ENCODE measurements at places on chromosomes 1 and 21.

DNA sequence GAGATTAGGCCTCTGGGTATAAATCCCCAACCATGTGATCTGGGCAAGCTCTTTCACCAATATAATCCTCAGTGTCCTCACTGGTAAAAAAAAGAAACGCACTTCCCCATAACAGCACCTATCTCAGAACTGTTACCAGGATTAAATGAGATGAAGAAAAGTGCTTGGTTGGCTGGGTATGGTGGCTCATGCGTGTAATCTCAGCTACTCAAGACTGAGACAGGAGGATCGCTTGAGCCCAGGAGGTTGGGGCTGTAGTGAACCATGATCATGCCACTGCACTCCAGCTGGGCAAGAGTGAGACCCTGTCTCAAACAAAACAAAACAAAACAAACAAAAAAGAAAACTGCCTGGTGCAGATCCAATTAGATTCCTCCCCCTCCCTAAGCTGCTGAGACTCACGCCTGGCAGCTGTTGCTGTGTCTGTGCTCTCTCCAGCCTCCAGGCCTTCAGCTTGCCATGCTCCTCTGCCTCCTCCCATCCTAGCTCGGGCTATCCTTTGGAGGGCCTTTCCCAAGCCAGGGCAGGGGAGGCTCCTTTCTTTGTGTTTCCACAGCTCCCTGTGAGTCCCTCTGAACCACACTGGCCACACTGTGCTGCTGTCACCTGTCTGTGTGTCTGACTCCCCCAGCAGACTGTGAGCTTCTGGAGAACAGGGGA lies 19.0 kb downstream of the CYB5RL start:
- no peak for DNase-seq

DNA sequence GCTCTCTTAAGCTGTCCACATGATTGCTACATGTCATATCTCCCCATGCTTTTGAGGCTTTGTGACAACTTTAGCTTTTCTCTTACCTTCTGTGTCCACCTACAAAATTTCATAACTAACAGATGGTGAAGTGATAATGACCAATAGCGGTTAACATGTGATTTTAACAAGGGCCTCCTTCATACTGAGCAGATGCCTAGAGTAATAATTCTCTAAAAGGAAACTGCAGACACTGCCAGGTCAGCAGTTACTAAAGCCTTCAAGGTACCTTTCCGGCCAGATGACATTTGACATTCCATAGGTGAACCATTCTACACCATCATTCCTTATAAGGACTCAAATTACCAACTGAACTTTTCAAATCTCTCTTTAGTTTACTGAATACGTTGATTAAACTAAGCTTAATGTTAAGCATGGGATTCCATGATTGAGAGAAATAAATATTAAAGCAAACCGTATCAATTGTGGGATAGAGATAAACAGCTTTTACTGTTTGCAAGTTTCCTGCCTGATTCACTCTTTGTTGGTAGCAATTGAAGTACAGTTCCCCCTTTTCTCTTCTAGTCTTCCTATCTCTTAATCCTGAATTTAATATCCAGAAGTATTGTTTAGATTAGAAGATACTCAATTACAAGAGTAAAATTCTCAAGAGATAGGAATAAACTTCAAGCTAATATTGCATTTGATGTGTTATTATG lies 205.1 kb downstream of the PLA2G4A start:
- DNase-seq, result no peak

DNA sequence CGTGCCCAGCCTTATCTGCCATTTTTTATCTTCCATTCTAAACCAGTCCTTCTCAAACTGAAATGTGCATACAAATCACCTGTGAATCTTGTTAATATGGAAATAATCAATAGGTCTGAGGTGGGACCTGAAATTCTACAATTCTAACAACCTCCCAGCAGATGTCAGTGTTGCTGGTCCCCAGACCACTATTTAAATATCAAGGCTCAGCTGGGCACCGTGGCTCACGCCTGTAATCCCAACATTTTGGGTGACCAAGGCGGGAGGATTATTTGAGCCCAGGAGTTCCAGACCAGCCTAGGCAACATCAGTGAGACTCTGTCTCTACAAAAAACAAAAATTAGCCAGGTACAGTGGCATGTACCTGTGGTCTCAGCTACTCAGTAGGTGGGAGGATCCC lies 4.1 kb downstream of the UQCRHL start:
- DNase-seq, result peak; percentile 8

DNA sequence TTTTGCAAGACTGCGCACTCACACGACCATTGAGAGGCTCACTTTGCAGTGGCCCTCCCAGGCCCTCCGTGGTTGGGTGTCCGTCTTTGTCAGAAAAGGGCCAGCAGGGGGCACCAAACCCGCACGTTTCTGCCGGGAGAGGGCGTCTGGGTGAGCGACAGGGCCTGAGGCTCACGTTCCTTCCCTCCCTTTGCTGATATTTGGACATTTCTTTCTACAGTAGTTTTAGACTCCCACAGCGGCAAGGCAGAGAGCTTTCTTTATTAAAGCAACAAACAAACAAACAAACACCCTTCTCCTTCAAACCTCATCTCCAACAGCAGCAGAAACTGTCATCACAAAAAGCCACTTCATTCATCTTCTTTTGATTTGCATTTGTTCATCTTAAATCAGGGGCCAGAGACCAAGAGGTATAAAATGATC lies 79.2 kb upstream of the WDR26 start:
- DNase-seq, result peak; percentile 87

- no peak for DNase-seq
These were observed 64.0 kb downstream of the CD46 start for GRCh38 chr1:207815913-207816291.

DNA sequence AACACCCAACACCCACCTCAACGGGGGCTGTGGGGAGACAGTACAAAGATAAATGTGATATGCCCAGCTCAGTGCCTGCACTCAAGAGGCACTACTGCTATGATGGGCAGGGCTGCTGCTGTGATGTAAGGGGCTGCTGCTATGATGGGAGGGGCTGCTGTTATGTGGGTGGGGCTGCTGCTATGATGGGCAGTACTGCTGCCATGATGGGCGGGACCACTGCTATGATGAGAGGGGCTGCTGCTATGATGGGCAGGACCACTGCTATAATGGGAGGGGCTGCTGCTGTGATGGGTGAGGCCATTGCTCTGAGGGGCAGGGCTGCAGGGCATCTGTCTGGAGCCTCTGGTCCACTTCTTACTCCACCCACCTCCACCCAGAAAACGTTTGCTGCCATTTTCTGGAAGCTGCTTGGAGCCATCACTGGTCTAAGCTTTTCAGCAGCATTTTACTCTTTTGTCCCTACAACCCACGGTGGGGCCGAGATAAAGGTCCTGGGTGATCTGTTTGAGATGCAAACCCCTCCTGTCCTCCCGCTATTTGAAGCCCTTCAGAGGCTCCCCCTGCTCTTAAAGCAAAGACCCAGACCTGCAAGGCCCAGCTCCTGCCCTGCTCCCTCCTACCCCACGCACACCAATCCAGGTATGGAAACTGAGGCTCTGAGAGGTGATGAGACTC lies 656.9 kb downstream of the PTPRU start:
- no peak for DNase-seq

- DNase-seq, result peak; percentile 94
These were observed 66.0 kb upstream of the SLC25A33 start for GRCh38 chr1:9473032-9473807.

DNA sequence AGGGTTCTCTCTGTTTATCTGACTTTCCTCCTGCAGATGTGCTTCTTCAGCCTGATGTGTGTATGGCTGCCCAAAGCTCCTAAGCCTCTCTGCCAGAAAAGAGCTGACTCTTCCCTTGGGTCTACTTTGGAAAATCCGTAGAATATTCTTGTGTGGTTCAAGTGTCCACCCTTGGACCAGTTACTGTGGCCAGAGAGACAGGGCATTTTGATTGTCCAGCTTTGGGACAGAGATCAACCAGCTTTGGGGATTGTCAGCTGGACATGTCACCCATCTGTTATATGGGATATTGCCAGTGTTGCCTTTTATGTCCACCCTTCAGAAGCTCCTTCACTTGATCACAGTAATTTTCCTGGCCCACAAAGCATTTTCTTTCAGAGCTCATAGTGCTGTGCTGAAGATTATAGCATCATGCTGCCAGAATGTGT lies 126.2 kb upstream of the L1TD1 start:
- no peak for DNase-seq

DNA sequence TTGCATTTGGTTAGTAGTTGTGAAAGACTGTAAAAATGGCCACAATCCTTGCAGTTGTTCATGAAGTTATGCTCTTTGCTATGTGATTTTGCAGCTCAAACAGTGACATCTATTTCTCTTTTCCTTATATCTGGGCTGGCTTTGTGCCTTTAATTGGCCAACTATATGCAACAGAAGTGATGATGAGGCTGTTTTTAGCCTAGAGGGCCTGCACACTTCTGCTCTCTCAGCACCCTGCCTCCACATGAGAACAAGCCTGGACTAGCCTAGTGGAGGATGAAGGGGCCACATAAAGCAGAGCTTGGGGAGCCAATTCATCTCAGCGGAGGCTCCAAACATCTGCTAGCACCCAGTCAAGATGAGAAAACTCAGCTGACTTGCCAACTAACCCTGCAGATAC lies 339.8 kb downstream of the OMA1 start:
- no peak for DNase-seq

- DNase-seq, result no peak
These were observed 19.0 kb upstream of the DNASE2B start for GRCh38 chr1:84379138-84379916.

GRCh38 chr1:156746728-156747631 lies 4.5 kb downstream of the HDGF start:
- DNase-seq, result peak; percentile 81

DNA sequence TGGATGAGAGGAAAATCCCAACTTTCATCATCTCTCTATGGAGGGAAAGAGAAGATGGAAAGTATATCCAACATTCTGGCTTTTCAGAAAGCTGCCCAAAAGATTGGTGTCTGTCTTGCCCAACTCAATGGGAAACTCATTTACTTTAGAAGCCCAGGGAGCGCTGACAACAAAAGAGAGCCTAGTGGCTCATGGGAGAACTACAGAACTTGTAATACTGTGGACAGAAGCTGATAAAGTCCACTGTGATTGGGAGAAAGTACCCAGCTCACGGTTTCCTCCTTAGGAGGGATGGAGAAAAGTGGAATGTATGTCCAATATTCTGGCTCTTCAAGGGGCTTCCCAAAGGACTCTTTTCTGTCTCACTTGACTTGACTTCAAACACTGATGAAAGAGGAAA lies 66.0 kb downstream of the RGS21 start:
- DNase-seq, result no peak
